Cardiac fibroblast (primary cell): ENCODE measurements at places on chromosomes 4 and X.

DNA sequence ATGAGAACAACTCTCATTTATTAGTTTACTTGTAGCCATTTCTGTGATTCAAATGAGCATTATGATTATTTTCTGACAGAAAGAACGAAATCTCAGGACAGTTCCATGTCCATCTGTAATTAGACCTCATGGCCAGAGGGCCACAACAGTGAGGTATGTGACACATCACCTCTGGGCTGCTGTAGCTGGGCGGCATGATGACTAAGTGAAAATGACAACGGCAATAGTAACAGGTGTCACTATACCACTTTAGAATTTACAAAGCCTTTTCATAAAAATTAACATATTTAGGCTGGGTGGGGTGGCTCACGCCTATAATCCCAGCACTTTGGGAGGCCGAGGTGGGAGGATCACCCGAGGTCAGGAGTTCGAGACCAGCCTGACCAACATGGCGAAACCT lies 252.6 kb downstream of the CBR4 start:
- DNase-seq = no peak

- DNase-seq = no peak
Observed at GRCh38 chr4:18435781-18436180, 414.2 kb upstream of the LCORL start.

DNA sequence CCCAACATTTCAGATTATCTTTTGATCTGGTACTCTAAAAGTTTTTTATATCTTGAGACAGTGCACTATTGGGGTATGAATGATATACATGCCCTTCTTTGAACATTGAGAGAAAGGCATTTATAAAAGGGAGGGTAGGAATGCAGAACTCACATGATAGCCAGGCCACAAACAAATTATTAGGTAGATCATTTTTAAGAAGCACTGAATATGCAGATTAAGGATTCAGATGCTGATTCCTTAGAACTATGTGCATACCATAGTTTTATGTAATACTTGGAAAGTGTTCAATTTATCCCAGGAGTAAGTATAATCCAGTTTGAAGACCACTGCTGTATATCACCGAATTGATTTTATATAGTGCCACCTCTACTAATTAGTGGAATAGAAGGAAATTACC lies 18.6 kb downstream of the CEP135 start:
- no peak for DNase-seq

DNA sequence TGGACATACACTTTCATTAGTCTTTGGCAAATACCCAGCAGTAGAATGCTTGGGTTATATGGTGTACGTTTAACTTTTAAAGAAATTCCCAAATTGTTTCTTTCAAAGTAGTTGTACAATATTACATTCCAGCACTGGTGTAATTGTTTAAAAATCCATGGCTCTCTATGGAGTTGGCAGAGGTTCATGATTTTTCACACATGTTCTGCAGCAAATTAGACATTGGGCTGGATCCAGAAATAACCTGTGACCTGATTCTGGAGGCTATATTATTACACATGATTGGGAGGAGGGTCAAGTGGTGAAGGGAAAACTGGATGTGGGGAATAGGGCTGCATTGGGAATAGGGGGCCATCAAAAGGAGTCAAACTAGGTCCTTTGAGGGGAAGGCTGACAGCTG lies 41.9 kb downstream of the MAMLD1 start:
- DNase-seq = no peak

DNA sequence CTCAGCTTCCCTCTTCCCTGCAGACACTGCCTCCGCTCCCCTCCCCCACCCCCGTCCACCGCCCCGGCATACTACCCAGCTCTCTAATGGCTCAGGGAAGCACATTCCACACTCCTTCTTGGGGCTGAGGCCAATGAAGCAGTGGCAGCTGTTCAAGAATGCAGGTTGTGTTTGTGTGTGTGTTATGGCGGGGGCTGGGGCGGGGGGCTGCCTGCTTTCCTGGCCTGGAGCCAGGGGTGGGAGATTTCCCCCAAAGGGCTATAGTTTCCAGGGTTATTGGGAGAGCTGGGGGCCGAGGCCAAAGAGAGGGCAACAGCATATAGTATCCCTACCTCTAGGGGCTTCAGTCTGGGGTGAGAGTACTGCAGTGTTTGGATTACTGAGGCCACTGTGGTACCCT lies 149.4 kb downstream of the EFNB1 start:
- peak; percentile 82 for DNase-seq

GRCh38 chrX:16828124-16828908 lies 41.8 kb downstream of the RBBP7 start:
- peak; percentile 92 for DNase-seq

DNA sequence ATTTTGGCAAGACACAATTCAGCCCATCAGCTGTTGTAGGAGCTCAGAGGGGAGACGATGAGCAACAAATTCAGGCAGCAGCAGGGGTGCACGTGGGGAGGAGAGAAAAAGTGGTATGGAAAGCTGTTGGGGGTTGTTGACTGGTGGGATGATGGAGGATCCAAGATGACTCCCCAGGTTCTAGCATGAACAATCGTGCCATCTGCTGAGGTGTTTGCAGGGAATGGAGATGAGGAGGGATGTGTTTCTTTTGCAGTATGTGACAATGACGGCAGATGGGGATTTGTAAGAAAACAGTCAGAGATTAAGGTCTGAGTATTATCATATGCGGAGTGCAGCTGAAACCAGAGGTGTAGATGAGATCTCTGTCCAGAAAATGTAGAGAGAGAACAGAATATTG lies 63.3 kb downstream of the SEL1L3 start:
- no peak for DNase-seq

GRCh38 chrX:20217906-20218305 lies 48.8 kb downstream of the RPS6KA3 start:
- no peak for DNase-seq
